NCI-H748 treated with DMSO at 0.1 percent for 48 hours (cell line): ENCODE measurements at places on chromosomes 5 and 9.

- DNase-seq = no peak
Observed at GRCh38 chr5:52767766-52768480, 19.8 kb upstream of the ITGA1 start.

- no peak for DNase-seq
Observed at GRCh38 chr5:17619354-17619753, 9.2 kb downstream of the TAF11L12 start.

- no peak for DNase-seq
Observed at GRCh38 chr5:180347702-180348101, 5.4 kb downstream of the GFPT2 start.

GRCh38 chr9:129316281-129317030, 138.4 kb upstream of the IER5L start:
- no peak for DNase-seq

GRCh38 chr5:14467886-14468285, 113.7 kb upstream of the OTULINL start:
- no peak for DNase-seq

GRCh38 chr9:129602598-129603415, 18.1 kb downstream of the C9orf50 start:
- DNase-seq = no peak

- DNase-seq = no peak
Observed at GRCh38 chr9:33750307-33750838, 45.0 kb upstream of the PRSS3 start.

DNA sequence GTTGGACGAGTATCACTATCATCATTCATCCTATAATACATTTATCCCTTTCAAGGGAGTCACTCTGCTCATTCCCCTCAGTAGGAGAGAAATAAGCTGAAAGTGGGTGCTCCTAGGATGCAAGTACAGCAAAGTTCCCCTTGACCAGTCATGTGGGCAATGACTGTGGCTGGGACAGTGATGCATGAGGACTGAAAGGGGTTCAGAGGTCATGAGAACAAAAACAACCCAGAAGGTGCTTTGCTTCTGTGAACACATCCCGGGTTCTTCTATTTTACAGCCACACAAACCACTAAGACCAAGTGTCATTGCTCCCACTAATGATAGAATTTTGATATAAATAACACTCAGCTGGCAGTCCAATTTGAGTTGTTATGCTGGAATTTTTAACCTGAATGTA, 177.8 kb upstream of the ADCY2 start:
- no peak for DNase-seq

DNA sequence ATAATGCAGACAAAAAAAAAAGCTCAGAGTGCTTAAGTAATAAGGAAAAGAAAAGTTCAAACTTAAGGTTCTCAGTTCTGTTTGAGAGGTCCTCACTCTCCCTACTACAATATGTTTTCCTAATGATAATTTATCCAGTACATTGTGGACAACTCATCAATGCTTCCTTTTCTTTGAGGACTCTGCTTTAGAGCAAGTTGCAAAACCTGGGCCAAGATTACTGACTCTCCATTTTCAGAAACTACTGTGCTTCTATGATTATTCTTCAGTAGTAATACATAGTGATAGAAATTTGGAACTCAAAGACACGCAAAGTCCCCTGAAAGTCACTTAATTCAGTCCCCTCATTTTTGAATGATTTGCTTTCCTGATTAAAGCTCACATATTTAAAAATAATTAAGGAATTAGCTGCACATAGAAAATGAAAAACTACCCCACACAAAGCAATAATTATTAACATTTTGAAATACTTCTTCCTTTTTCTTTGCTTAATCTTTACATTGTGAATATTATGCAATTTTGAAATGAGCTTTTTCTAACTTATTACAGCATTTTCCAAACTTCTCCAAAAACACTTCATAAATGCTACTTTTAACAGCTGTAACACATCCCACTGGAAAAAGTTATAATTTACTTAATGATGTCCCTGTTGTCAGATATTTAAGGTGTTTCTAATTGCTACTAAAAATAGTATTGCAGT, 11.2 kb downstream of the CDKN2A start:
- DNase-seq = no peak

DNA sequence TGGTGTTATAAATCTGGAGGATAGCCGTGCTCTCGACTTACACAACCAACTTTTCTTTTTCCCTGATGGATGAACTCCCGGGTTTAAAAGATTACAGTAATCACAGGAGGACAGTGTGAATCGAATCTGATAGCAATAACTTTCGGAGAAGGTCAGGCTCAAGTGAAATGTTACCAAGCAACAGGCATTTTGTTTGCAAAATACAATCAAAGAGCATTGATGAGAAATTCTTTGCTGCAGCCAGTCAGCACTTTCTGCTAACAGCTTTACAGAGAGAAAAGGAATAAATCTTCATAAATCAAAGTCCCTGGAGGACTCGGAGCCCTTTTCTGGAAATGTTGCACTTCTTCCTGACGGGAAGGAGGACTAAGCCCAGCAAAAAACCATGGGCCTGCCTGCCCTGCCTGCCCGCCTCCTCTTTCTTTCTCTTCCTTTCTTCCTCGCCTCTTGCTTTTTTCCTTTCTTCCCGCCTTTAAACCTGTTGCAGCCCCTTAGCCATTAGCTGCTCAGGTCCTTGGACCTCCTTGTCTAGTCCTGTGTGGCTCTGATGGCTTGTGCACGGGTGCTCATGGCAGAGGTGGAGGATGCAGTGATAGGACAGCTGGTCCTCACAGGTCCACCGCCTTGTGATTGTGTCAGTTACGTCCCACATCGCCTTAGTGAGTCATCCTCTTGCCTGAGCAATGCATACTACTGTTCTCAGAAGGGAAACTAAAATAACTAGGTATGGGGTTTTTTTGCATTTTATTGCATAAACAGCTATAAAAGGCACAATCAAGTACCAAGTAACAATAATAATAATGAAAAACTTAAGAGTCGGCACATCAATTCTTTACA, 6.2 kb downstream of the DMRT3 start:
- no peak for DNase-seq

- no peak for DNase-seq
Observed at GRCh38 chr9:128096616-128097536, 28.8 kb downstream of the SLC25A25 start.

GRCh38 chr9:135783540-135784245, 81.7 kb downstream of the KCNT1 start:
- DNase-seq = no peak
